Tibial nerve (tissue), 4 donors: ENCODE measurements at places on chromosomes 5 and 9.
A peak's percentile ranks its signal among the peaks of the same experiment; 100 is the strongest.

DNA sequence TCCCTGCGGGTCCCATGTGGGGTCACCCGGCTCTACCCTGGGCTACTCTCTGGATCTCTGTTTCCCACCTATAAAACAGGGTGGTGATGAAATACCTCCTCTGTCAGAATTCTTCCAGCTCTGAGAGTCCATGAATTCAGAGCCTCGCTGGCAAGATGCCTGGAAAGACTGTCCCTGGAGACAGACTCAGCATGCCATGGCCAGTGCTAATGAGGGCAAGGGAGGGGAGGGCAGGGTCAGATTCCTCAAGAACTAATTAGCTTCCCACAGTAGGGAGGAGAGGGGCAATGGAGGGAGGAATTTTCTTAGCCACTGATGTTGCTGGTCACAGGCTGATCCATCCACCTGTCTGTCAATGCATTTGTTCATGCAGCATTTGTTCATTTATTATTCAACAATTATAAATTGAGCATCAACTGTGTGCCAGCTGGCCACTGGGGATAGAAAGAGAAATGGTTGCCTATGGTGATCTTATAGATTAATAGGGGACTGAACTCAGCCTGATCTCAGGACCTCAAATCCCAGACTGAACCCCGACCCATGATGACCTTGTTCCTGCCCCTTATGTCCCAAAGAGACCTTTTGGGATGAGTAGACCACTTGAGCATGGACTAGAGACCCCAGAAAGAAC lies 4.7 kb downstream of the SYNPO start:
- DNase-seq: peak; percentile 57

DNA sequence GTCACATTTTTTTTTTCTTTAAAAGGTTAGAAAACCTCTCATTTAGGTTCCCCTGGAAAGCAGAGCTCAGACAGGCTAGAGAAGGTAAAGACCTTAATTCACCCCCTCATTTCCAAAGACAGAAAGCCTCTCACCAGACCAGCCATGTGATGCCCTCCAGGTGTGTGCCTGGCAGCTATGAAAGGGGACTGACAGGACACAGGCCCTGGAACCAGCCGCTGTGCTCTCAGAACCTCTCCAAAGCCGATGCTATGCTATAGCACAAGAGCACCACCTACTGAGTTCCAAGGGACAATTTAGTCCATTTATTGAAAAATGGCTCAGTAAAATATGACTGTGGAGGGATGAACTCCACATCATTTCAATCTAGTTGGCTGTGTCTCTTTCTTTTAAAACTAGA lies 48.8 kb downstream of the FANCC start:
- no peak for DNase-seq

- DNase-seq: no peak
Measured at GRCh38 chr5:6340100-6340499, 38.2 kb downstream of the MED10 start.

- DNase-seq: no peak
Measured at GRCh38 chr5:51214746-51215145, 168.5 kb upstream of the ISL1 start.

DNA sequence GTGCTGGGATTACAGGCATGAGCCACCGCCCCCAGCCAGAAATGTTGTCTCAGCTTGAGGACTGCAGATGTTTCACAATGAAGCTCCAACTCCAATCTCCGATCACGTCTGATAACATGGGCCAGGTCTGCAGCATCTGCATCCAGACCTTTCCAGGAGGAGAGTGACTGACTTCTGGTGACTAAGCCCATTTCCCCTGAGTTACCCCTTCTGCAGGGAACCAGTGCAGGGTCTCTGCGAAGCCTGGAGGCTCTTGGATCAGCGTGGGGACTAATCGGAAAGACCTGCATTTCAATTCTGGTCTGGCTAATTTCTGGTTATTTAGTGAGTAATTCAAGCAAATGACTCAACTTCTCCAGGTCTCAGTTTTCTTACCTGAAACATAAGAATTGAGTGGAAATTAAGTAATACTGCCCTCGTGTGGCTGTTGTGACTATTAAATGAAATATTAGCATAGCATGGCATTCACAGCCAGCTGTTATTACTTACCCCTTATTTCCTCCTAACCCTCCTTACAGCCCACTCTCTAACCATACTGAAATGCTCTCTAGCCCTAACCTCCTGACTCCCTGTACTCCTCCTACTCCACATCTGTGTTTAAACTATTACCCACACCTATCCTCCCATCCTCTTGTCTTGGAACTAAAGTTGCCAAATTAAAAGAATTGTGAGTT lies 2.2 kb upstream of the GNPDA1 start:
- DNase-seq: no peak

GRCh38 chr5:59299006-59299405 lies 594.5 kb downstream of the PDE4D start:
- DNase-seq: no peak

GRCh38 chr5:146825033-146825432 lies 53.5 kb downstream of the PPP2R2B start:
- no peak for DNase-seq

DNA sequence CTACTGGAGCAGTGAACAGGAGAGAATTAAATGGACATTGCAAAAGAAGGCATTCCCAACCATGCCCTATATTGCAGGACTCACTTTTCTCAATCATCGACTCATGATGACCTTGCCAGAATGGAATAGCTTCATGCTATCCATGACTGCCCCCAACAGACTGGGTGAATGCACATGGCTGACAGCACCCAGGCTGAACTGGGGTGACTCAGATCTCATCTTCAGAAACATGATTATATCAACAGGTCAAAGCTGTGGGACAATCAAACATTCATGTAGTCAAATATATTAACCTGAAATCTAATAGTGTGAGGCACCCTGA lies 34.7 kb upstream of the MIER3 start:
- no peak for DNase-seq

- DNase-seq: no peak
Measured at GRCh38 chr9:2720179-2720654, 2.9 kb downstream of the KCNV2 start.

GRCh38 chr5:5140479-5141338 lies 579 bp downstream of the ADAMTS16 start:
- no peak for DNase-seq

GRCh38 chr5:32628049-32628844 lies 42.9 kb downstream of the SUB1 start:
- no peak for DNase-seq

DNA sequence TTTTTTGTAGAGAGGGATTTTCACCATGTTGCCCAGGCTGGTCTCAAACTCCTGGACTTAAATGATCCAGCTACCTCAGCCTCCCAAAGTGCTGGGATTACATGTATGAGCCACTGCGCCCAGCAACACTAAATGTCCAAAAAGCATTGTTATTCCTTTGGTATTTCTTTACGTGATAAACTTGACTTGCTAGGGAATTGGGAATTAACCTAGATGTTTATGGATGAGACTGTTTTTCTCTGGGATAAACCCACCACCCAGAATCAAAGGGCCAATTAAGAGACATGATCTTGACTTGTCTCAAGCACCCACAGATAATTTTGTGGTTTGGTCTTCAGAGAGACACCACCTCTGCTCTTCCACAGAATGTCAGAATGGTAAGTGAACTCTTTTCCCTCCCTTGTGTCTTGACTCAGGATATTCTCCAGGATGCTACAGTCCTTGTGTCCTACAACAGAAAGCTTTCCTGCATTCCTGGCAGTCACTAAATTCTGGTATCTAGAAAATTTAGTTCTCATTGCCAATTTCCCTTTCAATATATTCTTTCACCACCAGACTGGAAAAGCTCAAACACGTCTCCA lies 55.7 kb downstream of the ALDH1A1 start:
- no peak for DNase-seq

DNA sequence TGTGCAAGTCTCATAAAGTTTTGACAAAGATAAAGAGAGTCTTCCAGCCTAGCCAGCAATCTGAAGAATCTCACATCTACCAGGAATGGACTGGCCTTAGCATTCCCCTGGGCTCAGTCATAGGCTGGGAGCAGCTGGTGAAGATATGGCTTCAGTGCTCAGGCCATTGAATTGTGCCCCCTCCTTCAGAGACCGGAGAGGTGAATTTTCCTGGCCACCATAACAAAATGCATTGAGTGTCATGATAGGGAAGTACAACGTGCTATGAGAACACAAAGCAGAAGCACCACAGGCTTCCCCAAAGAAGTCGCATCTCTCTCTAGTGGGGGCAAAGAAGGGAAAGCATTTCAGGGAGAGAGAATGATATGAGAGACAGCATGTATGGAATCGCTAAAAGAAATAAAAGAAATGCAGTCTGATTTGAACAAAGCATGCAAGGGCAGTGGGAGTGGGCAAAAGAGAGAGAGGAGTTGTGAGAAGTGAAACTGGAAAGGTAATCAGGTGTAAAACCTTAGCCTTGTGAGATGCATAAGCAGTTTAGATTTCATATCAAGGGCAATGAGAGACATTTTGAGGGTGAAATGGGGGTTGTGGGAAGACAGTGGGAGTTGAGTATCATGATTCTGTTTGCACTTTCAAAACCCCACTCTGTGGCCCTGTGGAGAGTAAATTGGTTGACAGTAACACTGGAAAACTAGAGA lies 57.1 kb upstream of the NMUR2 start:
- no peak for DNase-seq

DNA sequence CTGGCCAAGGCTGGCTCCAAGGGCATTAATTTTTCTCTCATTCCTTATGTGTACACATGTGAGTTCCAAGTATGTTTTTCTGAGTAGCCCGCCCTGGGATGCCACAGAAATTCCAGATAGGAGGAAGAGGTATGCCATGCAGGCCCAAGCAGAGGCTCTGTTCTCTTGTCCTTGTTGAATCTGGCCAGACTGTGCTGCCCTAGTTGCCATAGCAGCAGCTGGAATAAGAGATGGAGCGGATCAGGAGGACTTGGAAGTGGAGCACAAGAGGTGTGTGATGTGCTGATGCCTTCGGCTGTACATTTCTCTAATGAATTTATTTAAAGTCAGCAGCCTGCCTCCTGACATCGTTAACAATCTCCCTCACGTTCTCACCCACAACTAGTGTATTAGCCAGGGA lies 235.6 kb upstream of the RPS23 start:
- DNase-seq: no peak

- no peak for DNase-seq
Measured at GRCh38 chr9:33378121-33378795, 24.1 kb downstream of the AQP7 start.

- no peak for DNase-seq
Measured at GRCh38 chr5:167479779-167480178, 811.7 kb upstream of the WWC1 start.
